NCI-H460 (cell line): ENCODE measurements at places on chromosomes 12 and 14. TPM values are rescaled to one million over a fixed set of nuclear protein-coding genes. Genes with fewer than 3 reads are reported as not detected.

The TAS2R50 gene
- 0.43 and 1.9 TPM in 2 replicates for total RNA-seq

DNA sequence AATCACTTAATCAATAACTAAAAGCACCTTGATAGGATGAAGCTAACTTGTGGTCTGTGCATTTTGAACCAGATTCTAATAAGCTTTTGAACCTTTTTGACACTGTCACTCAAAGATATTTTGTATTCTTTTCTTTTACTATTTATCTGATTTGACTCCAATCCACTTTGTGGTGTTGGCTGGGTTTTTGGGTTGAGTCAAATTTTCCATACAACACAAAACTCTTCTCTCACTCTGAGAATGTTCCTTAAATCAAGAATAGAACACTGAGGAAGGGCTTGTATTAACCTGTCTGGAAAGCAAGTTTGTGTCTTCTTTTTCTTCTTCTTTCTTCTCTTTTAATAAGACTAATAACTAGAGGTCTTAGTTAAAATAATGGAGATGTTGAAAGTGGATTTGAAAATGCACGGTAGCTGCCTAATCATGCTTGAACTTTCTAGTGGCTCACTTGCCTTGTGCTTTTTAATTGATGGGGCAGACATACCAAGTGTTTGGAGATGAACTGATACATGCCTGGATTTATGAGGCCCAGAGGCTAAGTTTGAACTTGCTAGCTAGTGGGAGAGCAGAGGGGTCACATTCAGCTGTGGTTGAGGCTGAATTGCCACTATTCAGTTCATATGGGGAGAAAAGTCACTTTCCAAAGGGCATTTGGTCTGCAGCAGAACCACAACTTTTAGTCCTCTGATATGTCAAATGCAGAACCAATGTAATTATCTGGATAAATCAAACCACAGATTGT lies 93.5 kb upstream of the PTHLH start:
- no peak for DNase-seq

GRCh38 chr14:38134416-38135030 lies 73.2 kb upstream of the SSTR1 start:
- DNase-seq: no peak

DNA sequence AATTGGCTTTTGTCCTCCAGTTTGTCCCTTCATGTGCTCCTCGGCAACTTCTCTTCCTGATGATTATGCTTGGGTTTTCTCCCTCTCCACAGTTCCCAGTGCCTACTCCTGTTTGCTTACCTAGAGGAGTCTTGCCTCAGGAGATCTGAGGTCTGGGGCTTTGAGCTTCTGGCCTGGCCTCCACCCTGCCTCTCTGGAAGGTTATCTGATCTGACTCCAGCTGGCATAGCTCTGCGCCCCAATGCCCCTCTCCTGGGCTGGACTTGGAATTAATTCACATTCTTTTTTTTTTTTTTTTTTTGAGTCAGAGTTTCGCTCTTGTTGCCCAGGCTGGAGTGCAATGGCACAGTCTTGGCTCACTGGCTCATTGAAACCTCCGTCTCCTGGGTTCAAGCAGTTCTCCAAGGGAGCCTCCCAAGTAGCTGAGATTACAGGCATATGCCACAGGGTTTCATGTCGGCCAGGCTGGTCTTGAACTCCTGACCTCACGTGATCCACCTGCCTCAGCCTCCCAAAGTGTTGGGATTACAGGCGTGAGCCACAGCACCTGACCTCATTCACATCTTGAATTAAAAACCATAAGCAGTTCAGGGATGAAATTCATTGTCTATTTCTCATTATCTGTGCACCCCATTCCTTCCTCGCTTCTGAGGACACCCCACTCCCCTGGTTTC lies 33.5 kb downstream of the CFL2 start:
- DNase-seq: no peak

The GUCY2C gene
- total RNA-seq: not detected in 2 replicates

The MLF2 gene
- 96.3 and 98.8 TPM in 2 replicates for total RNA-seq

The IFNG-AS1 gene
- not detected in 2 replicates for total RNA-seq

DNA sequence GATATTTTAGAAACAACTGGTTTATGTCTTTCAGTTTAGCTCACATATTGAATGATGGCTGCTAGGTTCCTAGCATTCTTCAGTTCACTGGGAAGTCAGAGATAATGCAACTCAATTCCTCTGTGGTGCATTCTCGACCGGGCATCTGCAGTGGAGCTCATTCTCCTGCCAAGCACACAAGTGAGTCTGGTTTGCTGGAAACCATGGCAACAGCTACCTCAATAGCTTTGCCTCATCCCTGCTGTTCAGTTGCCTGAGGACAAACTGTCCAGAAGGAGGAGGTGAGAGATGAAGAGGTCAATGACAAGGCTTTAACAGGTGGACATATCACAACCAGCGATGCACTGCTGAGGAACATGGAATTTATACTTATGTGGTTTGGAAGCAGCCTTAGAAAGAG lies 816.9 kb downstream of the AACS start:
- DNase-seq: no peak

The IAPP gene
- not detected in 2 replicates for total RNA-seq
